SW 1271 (cell line): ENCODE measurements at places on chromosomes 7 and 10.

DNA sequence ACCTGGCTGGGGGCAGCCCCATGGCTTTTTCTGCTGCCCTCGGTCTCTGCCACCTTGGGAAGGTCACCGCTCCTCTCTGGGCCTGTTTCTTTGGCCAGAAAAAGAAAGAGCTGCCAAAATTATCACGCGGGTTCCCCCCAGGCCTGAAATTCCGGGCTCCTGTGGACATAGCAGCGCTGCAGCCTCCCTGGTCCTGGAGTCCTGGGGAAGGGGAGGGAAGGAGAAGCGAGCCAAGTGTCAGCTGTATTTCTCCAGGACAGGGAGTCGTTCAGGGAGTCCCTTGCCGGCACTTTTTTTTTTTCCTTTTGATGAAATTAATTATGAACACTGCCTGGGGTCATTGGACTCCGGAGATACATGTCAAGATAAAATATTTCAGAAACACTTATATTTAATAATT is 152.3 kb upstream of the GPR26 start:
- DNase-seq, result no peak

- DNase-seq, result no peak
Observed at GRCh38 chr10:49290607-49291006, 8.4 kb upstream of the C10orf71 start.

DNA sequence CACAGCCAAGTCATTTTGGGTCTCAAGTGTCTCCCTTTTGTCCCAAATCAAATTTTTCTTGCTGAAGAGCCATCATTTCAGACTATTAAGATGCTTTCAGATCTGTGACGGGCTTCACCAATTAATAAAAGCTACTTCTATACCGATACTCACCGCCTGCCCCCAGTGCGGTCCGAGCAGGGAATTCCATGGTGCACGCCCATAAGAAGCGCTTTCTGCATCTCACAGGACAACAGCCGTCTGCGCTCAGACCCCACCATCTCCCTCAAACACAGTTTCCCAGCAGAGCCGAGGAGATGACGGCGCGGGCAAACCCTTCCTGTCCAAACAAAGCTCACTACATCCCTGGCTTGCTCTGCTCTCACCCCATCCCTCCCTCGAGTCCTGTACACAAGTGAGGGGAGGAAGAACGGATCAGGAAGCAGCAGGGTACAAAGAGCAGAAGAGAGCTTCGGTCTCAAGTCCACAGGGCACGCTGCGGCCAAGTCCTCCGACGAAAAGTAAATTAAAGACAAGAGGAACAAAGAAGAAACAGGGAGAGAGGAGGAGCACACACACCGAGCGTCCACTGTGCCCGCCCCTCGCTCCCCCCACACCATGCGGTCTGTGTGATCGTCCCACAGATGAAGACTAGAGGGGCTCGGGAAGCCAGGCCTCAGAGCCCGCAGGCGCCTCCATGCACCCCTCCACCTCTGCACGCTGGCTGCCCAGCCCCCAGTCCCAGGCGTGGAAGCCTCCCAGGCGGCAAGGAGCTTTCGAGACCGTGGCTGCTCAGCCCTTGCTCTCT is 121.9 kb downstream of the MAD1L1 start:
- no peak for DNase-seq

GRCh38 chr7:11345621-11346020 is 371.9 kb downstream of the PHF14 start:
- DNase-seq, result no peak

GRCh38 chr10:43043342-43043772 is 33.5 kb upstream of the RET start:
- DNase-seq, result no peak

DNA sequence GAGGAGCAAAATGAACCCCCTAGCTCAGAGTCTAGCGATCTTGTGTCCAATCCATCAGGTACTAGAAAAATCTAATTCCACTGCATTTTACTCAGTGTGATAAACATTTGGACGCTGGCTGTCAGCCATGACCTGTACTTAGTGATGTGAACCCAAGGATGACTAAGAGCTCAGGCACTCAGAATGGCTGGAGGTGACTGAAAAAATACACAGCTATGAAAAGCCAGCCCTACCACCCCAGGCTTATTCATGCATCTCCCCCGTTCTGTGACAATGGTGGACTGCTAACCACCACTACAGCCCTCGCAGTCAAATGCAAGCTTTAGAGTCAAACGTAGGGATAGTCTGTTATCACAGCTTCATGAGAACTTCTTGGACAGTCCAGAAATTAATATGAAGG is 14.9 kb downstream of the AFAP1L2 start:
- DNase-seq, result no peak

DNA sequence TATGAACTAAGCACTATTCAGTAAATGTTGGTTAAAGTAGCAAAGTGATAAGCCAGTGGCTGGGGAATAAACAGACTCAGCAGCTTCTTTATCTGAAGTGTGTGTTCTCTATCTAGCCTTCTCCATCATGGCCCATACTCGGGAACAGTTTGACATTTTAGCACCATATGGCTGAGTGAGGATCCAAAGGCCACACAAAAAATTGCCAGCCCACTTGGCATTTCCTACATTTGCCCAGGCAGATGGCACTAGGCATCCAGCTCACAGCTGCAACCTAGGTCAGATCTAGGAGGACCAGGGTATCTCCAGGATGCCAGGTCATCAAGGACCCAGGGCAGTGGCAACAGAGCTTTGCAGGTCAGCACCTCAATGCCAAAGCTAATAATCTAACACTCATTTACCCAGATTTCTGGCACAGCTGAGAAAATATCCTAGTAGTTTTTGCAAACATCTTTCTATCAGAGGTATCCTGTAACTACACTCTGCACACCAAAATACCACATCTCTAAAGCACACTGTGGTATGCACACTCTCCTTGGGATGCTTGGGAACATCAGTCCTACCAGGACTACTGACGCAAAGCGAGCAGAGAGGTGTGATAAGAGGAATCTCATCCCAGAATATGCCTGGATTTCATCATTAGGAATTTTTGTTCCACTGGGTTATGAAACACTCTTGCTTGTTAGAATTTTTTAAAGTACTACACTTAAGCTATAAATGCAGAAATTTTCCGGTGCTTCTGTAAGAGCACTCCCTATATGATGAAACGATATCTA is 61.7 kb downstream of the DOCK4 start:
- DNase-seq, result no peak

GRCh38 chr10:30882281-30882680 is 149.4 kb downstream of the ZNF438 start:
- DNase-seq, result no peak
